ENCODE measurements at places on chromosomes 2 and 18.

- DNase-seq = no peak
Observed at GRCh38 chr18:7616661-7617060, 49.5 kb downstream of the PTPRM start.

DNA sequence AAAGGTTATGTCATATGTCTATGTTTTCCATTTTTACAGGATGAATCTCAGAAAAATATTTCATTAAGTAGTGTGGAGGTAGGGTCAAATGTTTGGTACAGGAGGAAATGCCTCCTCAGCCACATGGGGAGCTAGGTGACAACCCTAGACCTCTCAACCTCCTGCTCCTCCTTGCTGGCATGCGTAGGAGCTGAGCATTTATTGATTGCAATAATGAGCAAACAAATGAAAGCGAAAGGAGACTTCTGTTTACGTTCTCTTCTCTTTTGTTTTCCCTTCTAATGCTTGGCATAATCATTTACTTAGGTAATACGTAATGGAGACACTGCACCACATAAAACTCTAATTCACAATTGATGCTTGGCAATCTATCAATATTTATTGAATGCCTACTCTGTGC, 95.1 kb upstream of the CCBE1 start:
- no peak for DNase-seq

DNA sequence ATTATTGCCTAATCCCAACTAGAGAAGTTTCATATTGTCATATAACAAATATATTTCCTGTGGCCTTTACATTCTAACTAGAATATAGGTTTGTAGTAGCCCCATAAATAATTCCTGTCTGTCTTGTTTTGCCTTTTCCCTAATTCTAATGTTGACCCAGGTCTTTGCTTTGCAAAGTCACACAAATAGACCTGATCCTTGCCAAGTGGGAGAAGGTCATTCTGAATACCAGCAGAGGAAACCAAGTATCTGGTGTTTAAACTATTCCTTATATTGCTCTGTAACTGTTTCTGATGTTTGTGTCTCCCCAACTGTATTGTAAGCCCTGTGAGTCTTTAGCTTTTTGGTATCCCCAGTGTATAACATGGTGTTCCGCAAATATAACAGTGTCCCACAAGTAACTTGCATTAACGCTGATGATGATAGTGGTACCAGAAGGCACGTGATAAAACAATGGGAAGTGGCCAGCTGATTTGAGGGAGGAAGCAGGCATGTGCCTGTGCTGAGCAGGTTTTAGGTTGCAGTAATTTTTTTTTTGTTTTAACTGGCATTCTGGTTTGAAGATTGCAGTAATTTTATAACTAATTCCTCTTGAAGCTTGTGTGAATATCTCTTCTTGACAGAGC, 11.1 kb downstream of the HADHB start:
- no peak for DNase-seq

DNA sequence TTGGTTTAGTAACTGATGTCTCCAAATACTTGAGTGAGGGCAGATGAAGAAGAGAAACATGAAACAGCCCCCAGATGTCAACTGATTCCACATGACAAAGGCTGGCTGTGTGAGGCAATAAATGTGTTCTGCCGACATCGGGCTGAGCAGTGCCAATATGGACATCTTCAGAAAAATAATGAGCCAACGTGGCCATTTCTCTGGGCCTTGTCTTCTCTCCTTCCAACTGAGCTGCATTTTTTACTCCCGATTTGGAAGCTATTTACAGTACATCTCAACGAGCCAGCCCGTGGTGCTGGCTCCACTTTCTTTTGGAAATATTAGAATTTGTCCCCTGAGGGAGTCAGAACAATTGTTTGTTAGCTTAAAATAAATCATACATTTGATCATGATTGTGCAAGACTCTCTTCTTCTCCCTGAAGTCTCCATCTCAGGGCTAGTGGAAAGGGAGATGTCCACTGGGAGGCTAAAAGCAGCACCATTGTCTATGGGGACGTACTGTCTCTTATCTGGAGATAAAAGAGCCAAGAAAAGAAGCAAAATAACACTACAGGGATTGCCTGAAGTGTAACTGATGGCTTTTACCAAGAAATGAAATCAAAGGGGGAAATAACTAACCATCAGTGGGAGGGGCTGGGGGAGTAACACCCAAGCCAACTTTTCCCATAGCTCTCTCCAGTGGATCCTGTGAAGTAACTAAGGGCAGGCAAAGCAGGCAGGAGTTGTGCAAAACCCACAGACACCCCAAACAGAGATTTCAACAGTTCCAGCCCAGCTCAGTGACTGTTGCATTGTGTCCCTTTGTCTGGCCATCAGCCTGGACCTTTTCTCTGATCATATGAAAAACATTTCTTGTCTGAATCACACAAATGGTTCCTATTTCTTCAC, 114.8 kb downstream of the RDH14 start:
- no peak for DNase-seq

DNA sequence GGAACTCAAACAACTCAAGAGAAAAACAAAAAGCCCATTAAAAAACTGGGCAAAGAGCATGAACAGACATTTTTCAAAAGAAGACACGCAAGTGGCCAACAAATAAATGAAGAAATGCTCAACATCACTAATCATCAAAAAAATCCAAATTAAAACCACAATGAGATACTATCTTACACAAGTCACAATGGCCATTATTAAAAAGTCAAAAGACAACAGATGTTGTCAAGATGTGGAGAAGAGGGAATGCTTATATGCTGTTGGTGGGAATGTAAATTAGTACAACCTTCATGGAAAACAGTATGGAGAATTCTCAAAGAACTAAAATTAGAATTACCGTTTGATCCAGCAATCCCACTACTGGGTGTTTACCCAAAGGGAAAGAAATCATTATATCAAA, 15.1 kb downstream of the LMAN1 start:
- no peak for DNase-seq

GRCh38 chr2:36717603-36718266, 21.2 kb downstream of the VIT start:
- DNase-seq = no peak

- DNase-seq = no peak
Observed at GRCh38 chr18:5066380-5066977, 130.6 kb downstream of the AKAIN1 start.

- DNase-seq = no peak
Observed at GRCh38 chr18:36327352-36328316, 30.1 kb downstream of the FHOD3 start.

- no peak for DNase-seq
Observed at GRCh38 chr2:233385489-233386044, 31.3 kb downstream of the DGKD start.

DNA sequence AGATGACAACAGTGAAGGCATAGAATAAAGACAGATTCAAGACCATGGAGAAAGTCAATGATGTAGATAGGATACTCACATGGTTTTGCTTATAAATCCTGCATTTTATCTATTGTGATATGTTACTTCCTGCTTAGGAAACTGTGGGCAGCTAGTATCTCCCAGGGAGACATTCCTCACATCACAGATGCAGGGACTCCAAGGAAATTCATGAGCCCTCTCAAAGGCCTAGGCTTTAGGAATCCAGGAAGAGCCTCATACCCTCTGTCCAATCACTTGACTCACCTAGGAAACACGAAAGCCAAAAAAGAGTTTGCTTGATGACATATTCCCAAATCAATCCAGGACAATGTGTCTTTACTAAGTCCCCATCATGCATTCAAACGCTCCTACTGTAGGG, 247.8 kb upstream of the KLHL29 start:
- no peak for DNase-seq

- peak; percentile 84 for DNase-seq
Observed at GRCh38 chr2:11477994-11478393, 12.0 kb upstream of the E2F6 start.

- no peak for DNase-seq
Observed at GRCh38 chr2:96971926-96972444, 14.4 kb downstream of the FAM178B start.

DNA sequence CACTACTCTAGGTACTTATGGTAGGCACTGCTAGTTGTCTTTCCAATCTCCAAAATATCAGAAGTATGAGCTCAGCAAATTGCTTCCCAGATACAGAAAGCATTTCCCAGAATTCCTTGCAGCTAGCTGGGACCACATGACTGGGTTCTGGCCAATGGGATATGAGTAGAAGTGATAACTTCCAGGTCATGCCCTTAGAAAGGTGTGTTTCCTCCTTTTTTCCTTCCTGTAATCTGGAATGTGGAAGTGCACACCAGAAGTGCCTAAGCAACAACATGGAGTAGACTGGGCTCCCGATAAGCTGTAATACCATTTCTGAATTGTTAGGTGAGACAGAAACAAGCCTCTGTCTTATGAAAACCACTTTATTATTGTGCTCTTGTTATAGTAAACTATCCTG, 279.8 kb downstream of the ZNF385B start:
- DNase-seq = no peak

All from activated T-cell treated with anti-CD3 and anti-CD28 coated beads for 4 hours (primary cell).